Activated T-helper 1 cell treated with anti-CD3 and anti-CD28 coated beads, Interleukin-2, amount 50 U/mL, for 16 hours (primary cell): ENCODE measurements at places on chromosomes 16 and 17.
A peak's percentile ranks its signal among the peaks of the same experiment; 100 is the strongest.

DNA sequence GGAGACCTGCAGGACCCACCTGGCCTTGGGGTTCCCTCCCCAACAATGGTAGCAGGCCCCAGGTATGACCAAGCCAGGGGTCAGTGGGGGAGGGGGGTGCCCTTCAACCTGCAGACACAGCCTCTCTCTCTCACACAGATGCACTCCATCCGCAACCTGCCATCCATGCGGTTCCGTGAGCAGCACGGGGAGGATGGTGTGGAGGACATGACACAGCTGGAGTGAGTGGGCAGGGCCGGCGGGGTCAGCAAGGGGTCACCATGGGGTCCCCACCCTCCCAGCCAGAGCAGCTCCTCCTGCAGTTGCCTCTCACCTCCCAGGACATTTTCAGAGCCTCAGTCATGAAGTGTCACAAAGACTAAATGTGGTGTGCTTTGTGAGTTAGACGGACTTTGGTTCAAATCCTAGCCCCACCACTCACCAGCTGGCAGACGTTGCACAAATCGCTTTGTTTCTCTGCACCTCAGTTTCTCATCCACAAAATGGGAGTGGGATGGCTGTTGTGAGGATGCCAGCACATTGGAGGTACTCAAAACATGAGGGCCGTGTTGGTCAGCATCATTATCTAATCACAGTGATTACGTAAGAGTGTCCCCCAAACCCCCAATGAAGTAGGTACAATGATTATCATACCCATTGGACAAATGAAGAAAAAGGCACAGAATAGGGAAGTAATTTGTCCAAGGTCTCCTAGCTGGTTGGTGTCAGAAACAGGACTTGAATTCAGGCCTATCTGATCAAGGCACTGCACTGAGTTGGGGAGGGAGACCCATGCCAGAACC, 16.0 kb downstream of the MYO15A start:
- no peak for DNase-seq

- DNase-seq = peak; percentile 67
Observed at GRCh38 chr16:81632392-81633146, 146.5 kb upstream of the PLCG2 start.

DNA sequence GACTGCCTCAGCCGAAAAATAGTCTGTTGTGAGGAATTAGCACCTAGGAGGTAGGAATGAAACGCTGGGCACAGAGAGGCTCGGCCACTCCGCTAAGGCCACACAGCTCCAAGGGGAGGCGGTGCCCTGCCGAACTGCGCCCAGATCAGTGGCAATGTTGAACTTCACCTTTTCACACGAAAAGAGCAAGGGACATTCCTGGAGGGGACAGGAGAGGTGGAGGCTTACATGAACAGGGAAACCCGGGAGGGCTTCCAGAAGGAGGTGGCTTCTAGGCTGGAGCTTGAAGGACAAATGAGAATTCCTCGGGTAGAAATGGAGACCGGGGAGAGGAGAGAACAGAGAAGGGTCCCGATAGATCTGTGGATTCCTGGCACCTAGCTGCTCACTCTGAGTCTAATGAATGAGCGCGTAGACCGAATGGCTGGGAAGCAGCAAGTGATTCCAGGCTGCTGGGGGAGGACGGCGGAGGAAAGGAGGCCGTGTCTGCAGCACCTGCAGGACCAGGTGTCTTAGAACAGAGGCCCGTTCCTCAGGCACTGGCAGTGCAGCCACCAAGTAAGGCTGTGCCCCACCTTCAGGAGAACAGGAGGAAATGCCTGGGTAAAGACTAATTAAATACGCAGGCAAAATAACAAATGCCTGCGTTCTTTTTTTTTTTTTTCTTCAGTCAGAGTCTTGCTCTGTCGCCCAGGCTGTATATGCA, 722 bp upstream of the SLC38A10 start:
- no peak for DNase-seq

DNA sequence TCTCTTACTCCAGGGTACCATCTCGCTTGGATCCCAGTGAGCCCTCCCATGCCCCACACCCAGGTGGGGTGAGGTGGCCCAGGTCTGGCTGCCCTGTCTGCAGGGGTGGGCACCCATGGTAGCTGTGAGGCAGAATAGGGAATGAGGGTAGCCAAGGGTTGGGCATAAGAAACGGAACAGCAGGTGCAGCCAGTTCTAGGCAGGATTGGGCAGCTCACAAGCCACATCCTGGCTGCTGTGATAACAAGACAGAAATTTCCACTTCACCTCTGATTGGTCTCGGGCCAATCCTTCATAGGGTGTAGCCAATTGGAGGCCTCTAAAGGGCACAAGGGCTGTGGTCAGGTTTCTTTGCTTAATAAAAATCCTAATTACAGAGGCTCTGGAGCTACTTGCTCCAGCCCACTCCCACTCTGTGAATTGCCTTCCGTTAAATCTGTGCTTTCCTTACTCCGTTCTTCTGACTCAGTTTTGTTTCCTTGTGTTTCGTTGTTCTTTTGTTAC, 1.5 kb upstream of the ARHGDIG start:
- DNase-seq = no peak

DNA sequence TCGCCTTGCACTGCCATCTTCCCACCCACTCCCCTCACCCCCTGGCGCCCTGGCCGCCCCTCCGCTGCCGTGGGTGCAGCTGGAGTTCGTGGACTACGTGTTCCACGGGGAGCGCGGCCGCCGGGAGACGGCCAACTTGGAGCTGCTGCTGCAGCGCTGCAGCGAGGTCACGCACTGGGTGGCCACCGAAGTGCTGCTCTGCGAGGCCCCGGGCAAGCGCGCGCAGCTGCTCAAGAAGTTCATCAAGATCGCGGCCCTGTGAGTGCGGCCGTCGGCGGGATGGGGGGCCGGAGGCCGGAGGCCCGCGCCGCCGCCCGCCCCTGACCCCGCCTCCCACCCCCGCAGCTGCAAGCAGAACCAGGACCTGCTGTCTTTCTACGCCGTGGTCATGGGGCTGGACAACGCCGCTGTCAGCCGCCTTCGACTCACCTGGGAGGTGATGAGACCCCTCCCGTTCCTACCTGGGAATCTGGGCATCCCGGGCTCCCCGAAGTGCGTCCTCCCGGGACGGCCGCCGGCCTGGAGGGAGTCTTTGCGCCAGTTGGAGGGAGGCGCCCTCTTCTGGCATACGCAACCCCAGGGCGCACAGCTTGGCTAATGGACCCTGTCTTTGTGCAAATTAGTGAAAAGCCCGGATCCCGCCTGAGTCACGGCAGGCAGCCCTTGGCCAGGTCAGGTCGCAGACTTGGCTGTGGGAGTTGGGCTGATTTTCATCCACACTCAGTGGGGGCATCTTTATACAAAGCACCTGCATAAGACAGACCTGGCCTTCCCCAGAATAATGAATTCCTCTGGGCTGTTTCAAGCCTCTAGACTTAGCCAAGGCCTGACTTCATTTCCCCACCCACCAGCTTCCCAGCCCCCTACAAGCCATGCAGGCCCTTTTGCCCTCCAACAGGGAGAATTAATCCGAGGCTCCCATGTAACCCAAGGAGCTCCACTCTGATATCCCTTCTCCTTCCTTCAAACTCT, 14.3 kb downstream of the RAPGEFL1 start:
- DNase-seq = peak; percentile 45

DNA sequence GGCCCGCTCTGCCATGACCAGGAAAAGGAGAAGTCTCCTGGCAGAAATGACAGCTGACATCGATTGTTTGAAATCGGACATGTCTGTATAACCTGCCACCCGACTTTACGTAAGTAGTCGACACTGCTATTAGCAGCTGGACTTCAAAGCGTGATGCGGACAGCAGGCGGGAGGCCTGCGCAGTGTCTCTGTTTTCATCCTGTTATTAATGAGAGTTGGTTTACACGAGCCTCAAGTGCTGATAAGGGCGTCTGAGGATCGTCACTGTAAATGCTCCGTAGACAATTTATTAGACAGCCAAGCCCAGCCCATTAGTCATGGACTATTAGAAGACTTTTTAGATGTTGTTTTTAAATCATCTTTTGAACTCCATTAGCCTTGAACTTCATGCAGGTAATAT, 328.3 kb downstream of the FOXL1 start:
- DNase-seq = no peak

DNA sequence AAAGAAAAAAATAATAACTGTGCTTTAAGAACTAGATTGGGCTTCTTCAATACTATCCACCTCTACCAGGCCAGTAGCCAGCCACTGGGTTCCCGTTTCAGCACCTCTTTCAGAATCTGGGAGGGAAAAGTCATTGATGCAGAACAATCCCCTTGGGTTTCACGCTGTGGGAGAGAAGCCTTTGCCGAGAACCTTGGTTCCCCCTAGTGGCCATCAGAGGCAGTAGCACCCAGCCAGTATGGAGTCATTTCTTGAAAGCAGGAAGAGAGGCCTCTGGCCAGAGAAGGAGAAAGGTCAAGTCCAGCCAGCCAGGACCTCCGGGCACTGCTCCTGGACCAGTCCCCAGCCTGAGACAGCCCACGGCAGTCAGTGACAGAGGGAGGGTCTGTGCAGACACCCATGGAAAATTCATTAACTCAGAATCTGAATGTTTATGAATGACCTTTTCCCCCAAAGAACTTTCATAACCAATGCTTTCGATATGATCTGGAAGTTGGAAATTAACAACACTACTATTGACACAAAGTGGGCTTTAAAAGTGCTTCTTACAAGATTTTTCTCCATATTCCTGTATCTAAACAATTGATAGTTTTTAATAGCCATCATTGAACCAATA, 51.2 kb upstream of the CDH5 start:
- DNase-seq = peak; percentile 11

- DNase-seq = no peak
Observed at GRCh38 chr16:3444032-3444388, 530 bp downstream of the NAA60 start.

DNA sequence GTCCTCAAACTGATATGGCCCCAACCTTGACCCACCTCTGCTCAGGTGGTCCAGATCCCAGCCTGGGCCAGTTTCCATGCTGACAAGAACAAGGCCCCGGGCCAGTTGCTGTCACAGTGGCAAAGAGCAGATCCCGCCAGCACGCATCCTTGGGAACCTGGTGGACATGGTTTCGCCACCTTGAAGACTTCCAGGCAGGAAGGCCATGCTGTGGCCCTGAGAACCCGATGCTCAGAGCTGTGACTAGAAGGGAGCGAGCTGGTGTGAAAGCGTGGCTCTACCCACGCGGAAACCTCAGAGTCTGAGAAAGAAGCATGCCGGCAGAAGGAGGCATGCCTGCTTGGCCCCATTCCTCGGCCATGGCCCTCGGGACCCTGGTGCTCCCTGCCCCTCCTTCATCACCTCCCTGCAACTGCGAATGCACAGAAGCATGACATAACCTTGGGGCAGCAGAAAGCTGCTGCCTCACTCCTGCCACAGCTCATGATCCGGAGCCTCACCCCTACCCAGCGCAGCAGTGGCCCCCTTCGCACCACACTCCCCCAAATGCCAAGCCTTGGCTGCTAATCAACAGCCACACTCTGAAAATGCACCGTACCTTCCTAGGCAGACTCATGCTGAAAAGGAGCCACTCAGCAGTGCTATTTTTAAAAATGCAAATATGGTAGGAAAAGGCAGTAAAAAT, 33.2 kb downstream of the UBE2O start:
- no peak for DNase-seq

GRCh38 chr16:84220851-84221250, 19.0 kb downstream of the KCNG4 start:
- DNase-seq = no peak

DNA sequence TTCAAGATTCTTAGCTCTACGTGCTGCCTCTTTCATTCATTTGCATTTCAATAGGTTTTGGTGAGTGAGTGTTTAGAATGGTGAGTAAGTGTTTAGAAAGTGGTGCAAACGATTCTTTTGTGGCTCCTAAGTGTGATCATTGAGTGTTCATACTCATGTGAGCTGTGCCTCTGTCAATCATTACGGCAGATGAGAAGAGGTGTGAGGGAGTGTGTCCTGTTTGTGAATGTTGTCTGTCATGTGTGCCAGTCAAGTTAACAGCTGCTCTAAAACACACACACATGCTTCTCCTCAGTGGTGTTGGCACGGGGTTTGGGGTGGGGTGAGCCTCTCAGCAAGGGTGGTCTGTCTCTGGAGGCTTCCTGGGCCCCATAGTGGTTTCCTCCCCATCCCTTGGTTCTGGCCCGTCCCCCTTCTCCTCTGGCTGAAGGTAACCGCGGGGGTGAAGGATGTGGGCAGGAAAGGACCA, 11.4 kb downstream of the MYL4 start:
- no peak for DNase-seq

- DNase-seq = no peak
Observed at GRCh38 chr17:18257982-18258355, 569 bp downstream of the FLII start.

- no peak for DNase-seq
Observed at GRCh38 chr17:21113049-21113690, 13.6 kb upstream of the DHRS7B start.

DNA sequence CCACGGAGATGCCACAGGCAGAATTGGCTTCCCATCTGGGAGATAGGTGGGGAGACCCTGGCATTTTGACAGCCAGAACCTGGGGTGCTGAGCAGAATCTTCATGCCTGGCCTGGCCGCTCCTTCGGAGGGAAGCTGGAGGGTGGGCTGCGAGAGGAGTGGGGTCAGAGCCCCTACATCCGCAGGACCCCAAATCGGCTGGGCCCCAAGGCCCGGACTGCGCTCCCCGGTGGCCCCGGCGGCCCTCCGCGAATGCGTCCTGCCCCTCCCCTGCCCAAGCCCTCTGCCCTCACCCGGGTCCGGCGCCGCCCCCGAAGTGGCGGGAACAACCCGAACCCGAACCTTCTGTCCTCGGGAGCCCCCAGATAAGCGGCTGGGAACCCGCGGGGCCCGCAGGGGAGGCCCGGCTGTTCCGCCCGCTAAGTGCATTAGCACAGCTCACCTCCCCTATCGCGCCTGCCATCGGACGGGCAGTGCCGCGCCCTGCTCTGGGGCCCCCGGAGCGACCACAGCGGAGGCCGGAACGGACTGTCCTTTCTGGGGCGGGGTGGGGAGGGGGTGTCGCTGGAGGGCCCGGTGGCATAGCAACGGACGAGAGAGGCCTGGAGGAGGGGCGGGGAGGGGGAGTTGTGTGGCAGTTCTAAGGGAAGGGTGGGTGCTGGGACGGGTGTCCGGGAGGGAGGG, 850 bp upstream of the PNMT start:
- DNase-seq = no peak

GRCh38 chr16:29319726-29320125, 86.8 kb downstream of the NPIPB11 start:
- DNase-seq = no peak
